Natural killer cell treated with Interleukin-12 subunit alpha and Interleukin-12 subunit beta and Interleukin-15 and Interleukin-18, amount 100 ng/mL, for 72 hours (primary cell): ENCODE measurements at places on chromosomes 4 and X. TPM values are rescaled to one million over a fixed set of nuclear protein-coding genes. Genes with fewer than 3 reads are reported as not detected.

GRCh38 chr4:111494471-111494870 is 650.8 kb upstream of the FAM241A start:
- no peak overlapping the region for H3K27ac ChIP-seq
- no peak overlapping the region for H3K4me3 ChIP-seq
- no peak for DNase-seq
- H3K4me1 ChIP-seq: no peaks in the 10 kb centered on the region
- H3K36me3 ChIP-seq: no peaks in the 10 kb centered on the region

GRCh38 chrX:121208563-121208962 is 161.2 kb downstream of the GLUD2 start:
- no peak overlapping the region for H3K27ac ChIP-seq
- DNase-seq: no peak
- no peaks in the 10 kb centered on the region for H3K27me3 ChIP-seq
- no peak overlapping the region for H3K4me3 ChIP-seq
- H3K36me3 ChIP-seq: no peaks in the 10 kb centered on the region
- H3K4me1 ChIP-seq: no peaks in the 10 kb centered on the region

DNA sequence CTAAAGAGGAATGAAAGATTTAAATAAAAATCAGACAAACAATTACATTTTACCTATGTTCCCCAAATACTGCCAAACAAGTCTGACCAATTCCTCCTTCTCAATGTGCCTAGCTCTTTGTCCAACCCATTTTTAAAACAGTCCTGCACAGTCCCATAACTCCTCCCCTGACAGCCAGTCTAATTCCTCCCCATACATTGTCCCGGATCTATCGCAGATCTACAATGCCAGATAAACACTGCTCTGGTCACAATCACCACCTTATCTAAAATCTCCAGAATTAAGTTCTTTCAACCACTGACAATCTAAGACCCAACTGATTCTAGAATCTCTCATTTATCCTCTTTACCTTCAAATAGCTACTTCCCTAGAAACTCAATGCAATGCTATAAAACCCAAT is 176.0 kb downstream of the APBB2 start:
- H3K36me3 ChIP-seq: no peaks in the 10 kb centered on the region
- H3K4me1 ChIP-seq: no peaks in the 10 kb centered on the region
- H3K4me3 ChIP-seq: no peak overlapping the region
- H3K27ac ChIP-seq: no peak overlapping the region

Gene MAGEA9
- not detected for total RNA-seq

Gene ARHGAP6
- total RNA-seq: 0.07 TPM

- H3K36me3 ChIP-seq: peaks cover 4% of the 10 kb centered on the region
- H3K4me3 ChIP-seq: no peak overlapping the region
- H3K4me1 ChIP-seq: no peaks in the 10 kb centered on the region
- H3K27ac ChIP-seq: no peak overlapping the region
- H3K27me3 ChIP-seq: peaks cover 10% of the 10 kb centered on the region
Observed at GRCh38 chrX:19156186-19156585, 33.9 kb upstream of the ADGRG2 start.

Gene PHOX2B
- not detected for total RNA-seq

GRCh38 chr4:98522636-98523395 is 135.6 kb downstream of the TSPAN5 start:
- no peaks in the 10 kb centered on the region for H3K27me3 ChIP-seq
- no peaks in the 10 kb centered on the region for H3K36me3 ChIP-seq
- H3K4me1 ChIP-seq: peaks cover 35% of the 10 kb centered on the region
- H3K27ac ChIP-seq: peak overlapping the region; percentile 28
- peak overlapping the region; percentile 53 for H3K4me3 ChIP-seq

- H3K27me3 ChIP-seq: peaks cover 6% of the 10 kb centered on the region
- no peaks in the 10 kb centered on the region for H3K4me1 ChIP-seq
- no peak for DNase-seq
Observed at GRCh38 chr4:147518846-147519767, 38.2 kb downstream of the EDNRA start.

- DNase-seq: no peak
- no peaks in the 10 kb centered on the region for H3K27me3 ChIP-seq
- H3K4me1 ChIP-seq: no peaks in the 10 kb centered on the region
- H3K36me3 ChIP-seq: peaks cover 5% of the 10 kb centered on the region
Observed at GRCh38 chr4:71604785-71605184, 179.1 kb downstream of the GC start.

Gene ZAR1
- not detected for total RNA-seq

DNA sequence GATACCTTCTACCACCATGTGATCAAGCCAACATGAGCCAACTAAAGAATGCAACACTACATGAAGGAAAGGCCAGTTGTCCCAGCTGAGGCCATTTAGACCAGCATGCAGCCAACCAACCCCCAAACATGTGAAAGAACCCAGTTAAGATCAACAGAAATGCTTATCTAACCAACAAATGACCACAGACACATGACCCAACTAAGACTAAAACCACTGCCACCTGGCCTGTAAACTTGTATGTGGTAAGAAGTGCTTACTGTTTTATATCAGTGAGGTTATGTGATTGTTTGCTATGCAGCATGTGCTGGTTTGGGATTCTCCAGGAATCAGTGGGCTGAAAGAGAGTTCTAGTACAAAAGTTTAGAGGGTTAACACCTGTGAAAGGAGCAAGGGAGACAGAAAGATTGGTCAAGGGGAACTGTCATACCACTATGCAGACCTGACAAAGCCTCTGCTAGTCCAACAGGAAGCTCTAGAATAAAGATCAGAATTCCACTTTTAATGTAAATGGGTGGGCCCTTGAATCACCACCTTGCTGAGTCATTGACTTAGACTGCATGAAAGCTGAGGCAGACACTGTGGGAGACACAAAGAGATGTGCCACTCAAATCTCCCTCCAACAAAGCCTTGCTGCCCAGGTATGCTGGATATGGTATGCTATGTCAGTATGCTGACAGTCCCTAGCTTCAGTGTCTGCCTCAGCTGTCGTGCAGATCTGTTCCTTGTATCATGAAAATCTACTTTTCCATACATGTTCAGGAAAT is 6.1 kb upstream of the SH3D19 start:
- no peaks in the 10 kb centered on the region for H3K36me3 ChIP-seq
- no peak overlapping the region for H3K27ac ChIP-seq
- DNase-seq: no peak
- no peak overlapping the region for H3K4me3 ChIP-seq
- no peaks in the 10 kb centered on the region for H3K4me1 ChIP-seq

DNA sequence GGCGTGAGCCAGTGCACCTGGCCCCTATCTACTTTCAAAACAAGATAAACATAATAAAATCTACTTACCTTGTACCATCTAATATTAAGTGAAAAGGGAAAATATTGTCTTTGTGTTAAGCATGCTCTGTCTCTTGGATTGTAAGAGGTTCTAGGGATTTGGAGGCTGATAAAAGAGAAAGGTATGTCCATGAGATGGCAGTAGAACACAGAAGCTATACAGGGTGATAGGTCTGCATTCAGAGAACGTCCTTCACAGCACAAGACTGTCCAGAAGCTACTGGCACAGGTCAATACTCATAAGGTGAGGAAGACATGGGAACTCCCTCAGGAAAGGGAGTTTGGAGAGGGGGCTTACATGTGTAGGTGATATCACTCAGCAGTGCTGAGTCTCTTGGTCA is 135.5 kb downstream of the TMEM47 start:
- H3K36me3 ChIP-seq: no peaks in the 10 kb centered on the region
- DNase-seq: no peak
- no peak overlapping the region for H3K4me3 ChIP-seq
- no peak overlapping the region for H3K27ac ChIP-seq
- H3K4me1 ChIP-seq: no peaks in the 10 kb centered on the region
- no peaks in the 10 kb centered on the region for H3K27me3 ChIP-seq
